Activated T-cell treated with anti-CD3 and anti-CD28 coated beads, Interleukin-2, amount 50 U/mL, for 24 hours (primary cell): ENCODE measurements at places on chromosomes 16 and 17.

GRCh38 chr16:87671221-87671620 lies 68.9 kb downstream of the JPH3 start:
- no peak for DNase-seq

GRCh38 chr17:66123163-66123562 lies 68.8 kb downstream of the CEP112 start:
- no peak for DNase-seq

GRCh38 chr17:62626719-62627218 lies 701 bp upstream of the MRC2 start:
- DNase-seq: peak; percentile 43

- DNase-seq: no peak
Observed at GRCh38 chr17:56739776-56740175, 93.9 kb downstream of the C17orf67 start.

- DNase-seq: no peak
Observed at GRCh38 chr16:65658787-65659220, 536.9 kb upstream of the CDH11 start.

DNA sequence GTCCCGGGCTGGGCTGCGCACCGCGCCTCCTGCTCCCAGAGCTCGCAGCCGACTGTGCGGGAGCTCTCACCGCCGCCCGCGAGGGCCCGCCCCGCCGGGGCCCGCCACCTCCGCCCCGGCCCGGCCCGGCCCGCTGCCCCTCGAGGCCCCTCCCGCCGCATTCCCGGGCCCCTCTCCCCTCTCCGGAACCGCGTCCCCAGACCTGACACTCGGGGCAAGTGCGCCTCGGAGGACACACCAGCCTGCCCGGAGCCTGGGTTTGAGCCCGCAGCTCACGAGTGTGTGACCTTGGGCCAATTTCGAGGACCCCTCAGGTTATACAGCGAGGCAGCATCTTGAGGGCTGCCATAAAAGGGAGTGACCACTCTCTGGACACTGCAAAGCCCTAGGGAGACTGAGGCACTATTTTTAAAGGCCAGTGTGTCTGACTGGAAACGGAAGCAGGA lies 2.0 kb upstream of the GRIN2C start:
- peak; percentile 44 for DNase-seq
